Right renal cortex interstitium (tissue), 3 donors: ENCODE measurements at places on chromosomes 4 and X.
A peak's percentile ranks its signal among the peaks of the same experiment; 100 is the strongest.

GRCh38 chr4:169096221-169096620 is 86.2 kb upstream of the CBR4 start:
- DNase-seq: no peak

DNA sequence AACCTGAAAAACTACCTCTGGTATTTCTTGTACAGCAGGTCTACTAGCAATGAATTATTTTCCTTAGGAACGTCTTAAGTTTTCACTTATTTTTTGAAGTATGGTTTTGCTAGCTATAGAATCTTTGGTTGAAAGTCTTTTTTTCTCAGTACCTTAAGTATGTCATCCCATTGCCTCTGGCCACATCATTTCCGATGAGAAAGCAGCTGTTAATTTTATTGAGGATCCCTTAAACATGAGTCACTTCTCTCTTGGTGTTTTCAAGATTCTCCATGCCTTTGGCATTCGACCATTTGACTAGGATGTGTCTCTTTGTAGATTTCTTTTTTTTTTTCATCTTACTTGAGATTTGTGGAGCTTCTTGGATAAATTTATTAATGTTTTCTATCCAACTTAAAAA is 803.8 kb upstream of the AMOT start:
- DNase-seq: no peak

GRCh38 chr4:109701566-109702410 is 1.5 kb downstream of the CASP6 start:
- peak; percentile 10 for DNase-seq

GRCh38 chr4:7295911-7296660 is 103.7 kb downstream of the SORCS2 start:
- no peak for DNase-seq

DNA sequence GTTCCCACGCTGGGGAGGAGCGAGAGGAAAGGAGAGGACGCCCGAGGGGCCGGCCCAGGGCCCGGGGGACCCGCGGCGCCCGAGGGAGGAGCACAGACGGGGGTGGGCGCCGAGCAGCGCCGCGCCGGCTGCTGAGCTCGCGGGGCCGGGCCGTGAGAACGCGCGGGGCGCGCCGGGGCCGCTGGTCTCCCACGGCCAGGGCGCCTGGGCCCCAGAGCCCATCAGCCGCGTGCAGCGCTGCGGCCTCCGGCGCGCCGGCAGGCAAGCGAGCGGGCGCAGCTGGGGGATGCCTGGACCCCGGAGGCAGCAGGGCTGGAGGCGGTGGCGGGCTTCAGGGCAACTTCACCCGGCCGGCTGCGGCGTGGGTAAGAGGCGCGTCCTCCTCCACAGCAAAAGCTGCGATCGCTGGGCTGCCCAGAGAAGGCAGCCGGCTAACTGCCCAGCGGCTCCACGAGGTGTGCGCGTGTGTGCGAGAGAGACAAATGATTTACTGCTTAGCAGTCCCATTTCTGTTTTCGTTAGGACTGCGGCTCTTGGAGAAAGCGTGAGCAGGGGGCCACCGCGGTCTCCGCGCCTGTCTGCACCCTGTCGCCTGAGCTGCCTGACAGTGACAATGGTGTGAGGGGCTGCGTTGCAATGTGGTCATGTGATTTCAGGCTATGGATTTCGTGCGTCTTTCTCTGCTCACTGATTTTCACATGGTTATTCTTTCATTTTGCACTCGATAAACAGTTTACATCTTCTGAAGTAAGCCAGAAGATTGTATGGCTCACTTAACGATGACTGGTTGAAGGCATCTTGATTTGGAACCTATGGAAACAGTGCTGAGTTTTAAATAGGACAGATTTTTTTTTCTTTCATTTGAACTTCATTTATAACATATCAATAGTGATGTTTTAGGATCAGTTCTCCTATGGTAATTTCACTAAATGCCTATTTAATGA is 1.2 kb downstream of the GUCY1A1 start:
- DNase-seq: no peak

GRCh38 chr4:166538491-166539005 is 665.5 kb downstream of the TLL1 start:
- DNase-seq: no peak

GRCh38 chr4:32025851-32026459 is 1305.8 kb downstream of the PCDH7 start:
- no peak for DNase-seq

DNA sequence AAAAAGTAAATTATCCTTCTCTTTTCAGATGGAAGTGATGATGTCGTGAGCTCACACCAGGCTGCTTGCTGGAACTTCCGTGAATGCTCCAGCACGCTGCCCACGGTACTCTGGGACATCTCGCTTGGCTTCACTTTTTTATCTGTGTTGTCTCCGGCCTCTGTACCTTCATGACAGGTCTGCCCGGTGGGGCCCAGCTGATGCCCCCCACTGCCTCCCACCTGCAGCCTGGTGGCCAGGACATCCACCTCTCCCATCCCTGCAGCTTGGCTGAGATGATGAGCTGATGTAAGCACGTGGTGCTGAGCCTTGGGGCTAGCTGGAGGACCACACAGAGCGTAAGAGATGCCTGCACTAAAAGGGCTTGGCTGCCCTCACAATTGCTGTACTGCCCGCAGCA is 59.0 kb upstream of the HELT start:
- DNase-seq: no peak

DNA sequence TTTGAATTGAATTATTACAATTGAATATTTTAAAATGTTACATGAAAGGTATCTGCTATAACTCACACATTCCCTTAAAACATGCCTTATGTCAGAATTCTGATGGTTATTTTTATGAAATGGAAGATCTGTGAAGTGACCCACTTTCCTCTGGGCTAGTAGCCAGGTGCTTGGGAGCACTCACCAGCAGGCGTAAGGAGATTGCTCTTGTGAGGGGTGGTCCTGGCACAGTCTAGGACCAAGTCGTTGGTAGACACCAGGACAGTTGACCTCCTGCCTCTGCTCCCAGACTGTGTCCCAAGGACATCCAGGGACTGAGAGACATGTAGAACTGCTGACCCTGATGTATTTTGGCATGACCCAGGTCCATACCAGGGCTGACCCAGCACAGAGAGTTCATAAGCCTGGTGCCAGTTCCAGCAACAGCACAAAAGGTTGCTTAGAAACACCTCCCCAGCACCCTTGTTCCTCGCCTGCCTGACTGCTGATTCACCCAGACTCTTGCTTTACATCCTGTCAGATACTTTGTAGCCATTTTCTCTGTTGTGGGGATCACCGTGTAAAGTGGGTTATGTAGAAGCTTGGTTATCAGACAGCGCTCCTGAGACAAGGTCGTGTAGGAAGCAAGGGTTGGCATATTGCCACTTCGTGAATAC is 48.5 kb downstream of the NELFA start:
- DNase-seq: no peak

- DNase-seq: no peak
These were observed 166.2 kb upstream of the FGF13 start for GRCh38 chrX:138877746-138878145.

GRCh38 chr4:118318931-118319330 is 33.9 kb downstream of the PRSS12 start:
- DNase-seq: no peak

DNA sequence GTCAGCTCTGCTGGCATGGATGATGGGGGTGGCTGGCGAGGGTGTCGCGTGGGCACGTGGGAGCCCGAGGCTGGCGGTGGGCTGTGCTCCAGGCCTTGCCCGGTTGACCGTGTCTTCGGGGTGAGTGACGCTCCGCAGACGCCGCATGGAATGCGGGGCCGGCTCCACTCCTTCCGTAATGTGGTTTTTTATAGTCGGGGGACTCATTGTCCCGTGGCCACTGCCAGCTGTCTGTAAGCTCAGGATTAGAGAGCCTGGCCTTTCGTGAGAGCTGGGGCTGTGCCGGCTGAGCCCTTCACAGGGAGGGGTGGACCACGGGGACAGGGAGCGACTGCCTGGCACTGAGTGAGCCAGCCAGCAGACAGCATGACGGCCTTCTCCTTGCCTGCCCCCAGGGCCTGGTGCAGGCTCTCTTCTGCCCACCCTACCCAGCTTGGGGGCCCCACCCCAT is 20.4 kb downstream of the DOK7 start:
- DNase-seq: no peak

GRCh38 chr4:6728320-6729029 is 12.5 kb downstream of the BLOC1S4 start:
- DNase-seq: no peak

DNA sequence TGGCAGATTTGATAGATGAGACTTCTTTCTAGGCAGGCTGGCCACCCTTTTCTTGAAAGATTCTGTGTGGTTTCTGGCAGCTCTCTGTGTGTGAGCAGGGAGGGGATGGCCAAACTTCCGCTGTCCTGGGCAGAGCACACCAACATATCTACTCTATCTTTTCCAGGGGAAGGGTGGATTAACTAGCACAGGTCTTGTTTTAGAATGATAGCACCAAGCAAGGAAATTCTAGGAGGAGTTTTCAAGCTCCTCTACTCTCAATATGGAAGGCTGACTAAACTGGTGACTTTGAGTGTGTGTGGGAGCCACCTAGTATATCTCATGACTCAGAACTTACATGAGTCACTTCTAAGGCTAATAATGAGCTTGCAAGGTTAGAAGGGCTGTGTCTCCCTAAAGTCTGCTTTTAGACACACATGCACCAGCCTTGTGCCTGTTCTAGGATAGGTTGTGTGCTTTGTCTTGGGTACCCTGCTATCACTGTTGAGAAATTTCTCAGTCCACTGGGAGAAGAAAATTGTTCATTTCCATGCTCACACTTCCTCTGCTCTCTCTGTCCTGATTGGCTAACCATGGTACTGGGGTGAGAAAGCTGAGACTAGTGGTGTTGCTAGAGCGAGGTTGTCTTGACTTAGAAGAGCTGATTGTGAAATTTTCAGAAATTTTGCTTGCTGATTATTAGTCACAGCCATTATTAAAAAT is 72.9 kb downstream of the YIPF6 start:
- DNase-seq: no peak

GRCh38 chrX:129779747-129780146 is at the start of gene SASH3:
Gene SASH3 (plus strand): TSS chrX:129779949. CDS start chrX:129780098, 149 bp downstream.
- DNase-seq: no peak

DNA sequence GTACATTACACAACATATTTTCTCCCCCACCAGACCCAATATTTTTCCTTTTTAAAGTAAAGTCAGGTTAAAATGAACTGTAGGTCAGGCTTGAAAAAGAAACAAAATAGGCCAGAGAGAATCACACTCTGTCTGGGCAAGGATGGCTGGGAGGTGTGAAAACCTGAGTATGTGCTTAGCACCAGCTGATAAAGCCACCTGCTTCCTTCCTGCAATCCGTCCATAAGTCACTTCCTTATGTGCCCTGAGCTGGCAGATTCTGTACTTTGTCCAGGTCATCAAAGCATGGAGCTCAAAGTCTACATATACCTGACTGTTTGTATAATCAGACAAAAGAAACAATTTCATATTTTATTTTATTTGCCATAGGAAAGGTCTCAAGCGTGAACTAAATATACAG is 37.7 kb downstream of the ANTXR2 start:
- no peak for DNase-seq

DNA sequence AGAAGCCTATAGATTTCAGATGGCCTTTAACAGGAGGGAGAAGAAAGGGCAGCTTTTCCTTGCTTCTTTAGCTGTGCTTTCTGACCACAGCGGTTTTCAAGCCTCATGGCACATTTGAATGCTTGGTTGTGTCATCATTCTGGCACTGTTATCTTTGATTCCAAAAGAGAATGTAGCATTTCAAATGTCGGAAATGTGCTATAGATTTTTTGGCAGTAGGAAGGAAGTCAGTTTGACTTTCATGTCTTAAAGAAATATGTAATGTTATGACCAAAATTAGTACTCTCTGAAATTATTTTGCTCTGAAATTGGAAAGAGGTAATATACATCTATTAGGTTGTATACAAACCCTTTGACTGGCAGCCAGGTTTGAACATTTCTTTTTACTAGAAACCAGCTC is 171.9 kb downstream of the TENM3 start:
- DNase-seq: no peak

GRCh38 chr4:8471211-8471875 is 30.8 kb downstream of the TRMT44 start:
- no peak for DNase-seq

- no peak for DNase-seq
These were observed 30.9 kb downstream of the CD38 start for GRCh38 chr4:15809058-15809457.

DNA sequence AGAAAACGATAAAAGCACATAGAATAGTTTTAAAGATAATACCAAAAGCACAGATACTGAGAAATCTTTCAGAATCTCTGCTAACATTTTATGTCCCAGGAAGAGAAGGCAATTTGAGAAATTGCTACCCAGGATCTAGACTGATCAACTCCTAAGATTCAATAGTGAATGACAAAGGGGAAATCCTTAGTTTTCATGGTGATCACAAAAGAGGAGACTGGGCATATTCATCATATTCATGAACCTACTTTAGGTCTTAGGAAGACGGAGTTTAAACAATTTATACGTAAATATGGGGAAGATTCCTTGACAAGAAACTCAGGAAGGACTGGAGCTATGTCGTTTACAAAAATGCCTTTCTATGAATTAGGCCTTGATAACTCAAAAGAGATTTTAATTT is 87.3 kb downstream of the SHISA3 start:
- no peak for DNase-seq

DNA sequence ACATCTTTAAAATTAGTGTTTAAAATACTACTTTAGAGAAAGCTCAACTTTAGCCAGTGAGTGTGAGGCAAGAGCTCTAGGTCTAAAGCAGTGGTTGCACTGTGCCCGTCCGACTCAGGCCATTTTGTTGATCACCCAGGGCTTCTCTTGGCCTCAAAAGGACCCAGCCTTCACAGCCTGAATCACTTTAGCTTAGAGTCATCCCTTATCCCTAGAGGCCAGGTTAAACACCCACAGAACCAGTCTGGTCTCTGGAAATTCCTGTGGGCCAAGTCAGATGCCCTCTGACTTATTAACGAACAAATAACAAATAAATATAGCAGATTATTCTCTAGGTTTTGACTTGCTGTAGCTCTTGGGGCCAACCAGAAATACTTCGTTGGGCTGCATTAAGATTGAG is 102.3 kb downstream of the WWC2 start:
- DNase-seq: no peak

DNA sequence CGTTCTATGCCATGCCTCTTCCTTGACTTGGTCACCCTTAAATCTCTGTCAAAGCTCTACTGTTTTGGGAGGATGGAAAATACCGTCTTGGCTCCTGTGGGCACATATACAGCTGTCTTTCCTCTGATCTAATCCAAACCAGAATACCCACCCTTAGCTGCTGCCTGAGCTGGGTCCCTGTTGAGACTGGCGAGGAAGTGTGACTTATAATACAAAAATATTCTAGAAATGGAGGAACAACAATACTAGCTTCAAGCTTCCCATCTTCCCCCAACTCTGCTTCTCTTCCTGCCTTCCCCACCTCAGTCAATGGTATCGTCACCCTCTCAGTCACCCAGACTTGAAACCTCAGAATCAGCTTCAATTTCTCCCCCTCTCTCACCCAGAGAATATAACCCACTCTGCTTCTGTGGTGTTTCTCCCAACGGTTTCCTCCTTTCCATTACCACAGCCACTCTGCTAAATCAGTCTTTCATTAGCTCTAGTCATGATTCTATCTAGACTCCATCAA is 599 bp upstream of the IL2RG start:
- DNase-seq: no peak

- peak; percentile 69 for DNase-seq
These were observed 636 bp upstream of the EOLA1 start for GRCh38 chrX:149540131-149540620.

GRCh38 chrX:18291006-18291545 is 63.4 kb downstream of the SCML2 start:
- DNase-seq: no peak
